ENCODE measurements at places on chromosomes 4 and X.
A peak's percentile ranks its signal among the peaks of the same experiment; 100 is the strongest.

DNA sequence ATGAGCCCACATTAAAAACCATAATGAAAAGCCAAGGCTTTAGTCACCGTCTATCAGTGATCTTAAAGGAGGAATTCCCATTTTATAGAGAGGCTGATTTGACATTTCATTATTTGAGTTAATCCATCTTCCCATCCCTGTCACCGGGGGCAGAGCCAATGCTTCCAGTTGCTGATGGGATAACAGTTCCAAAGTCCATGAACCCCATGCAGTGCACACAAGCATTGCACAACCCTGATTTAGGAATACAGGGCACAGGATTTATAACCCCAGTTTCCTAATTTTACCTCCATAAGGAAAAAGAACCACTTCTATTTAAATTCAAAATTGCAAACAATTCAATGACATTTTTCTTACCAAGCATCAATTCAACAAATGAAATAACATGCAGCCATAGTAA, 36.5 kb downstream of the MAOB start:
- no peak for DNase-seq

DNA sequence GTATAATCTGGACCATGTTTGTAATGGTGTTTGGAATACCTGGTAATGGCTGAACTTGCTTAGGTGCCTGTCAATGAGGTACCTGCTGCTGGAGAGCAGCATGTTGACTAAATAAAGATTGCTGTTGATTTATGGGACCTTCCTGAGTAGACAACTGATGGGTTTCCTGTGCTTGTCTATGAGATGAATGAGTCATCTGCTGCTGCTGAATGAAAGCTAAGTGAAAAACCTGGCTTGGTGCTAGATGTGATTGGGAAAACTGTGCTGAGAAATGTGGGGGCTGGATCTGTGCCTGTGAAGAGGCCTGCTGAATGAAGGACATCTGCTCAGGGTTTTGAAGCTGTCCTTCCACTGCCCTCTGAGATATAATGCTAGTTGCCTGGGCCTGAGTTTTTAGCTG, 69.6 kb downstream of the WNK3 start:
- DNase-seq: no peak

- DNase-seq: peak; percentile 81
These were observed 110.1 kb upstream of the MED14 start for GRCh38 chrX:40845331-40845911.

GRCh38 chr4:145501051-145501660, 19.5 kb downstream of the SMAD1 start:
- DNase-seq: no peak

DNA sequence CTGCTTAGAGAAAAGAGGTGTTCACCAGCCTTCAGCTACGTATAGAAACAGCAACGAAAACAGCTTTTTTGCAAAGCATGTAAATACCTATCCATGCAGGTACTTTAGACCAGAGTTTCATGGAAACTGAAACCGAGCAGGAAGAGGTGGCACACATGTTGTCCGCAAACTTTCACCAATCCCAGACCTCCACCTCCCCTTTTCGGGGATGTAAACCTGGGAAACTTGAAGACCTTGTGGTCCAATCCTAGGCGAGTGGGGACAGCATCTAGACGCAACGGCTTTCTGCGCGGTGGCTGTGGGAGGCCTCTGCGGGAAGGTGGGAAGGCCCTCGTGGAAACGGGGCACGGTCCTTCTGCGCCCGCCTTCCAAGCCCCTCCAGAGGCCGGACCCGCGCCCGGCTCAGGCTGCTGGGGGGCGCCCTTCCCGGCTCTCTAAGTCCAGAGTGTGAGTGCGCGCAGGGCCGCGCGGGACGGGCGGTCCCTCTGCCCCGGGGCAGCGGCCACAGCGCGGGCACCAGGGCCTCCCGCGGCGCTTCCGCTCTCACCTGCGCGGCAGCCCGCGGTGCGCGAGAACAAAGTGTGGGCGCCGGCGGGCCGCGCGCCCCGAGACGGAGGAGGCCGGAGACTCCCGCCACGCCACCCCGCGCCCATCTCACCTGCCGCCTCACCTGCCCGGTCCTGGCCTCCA, 830 bp upstream of the SHROOM2 start:
- DNase-seq: no peak

GRCh38 chr4:71147261-71147660, 153.8 kb downstream of the DCK start:
- peak; percentile 0 for DNase-seq

DNA sequence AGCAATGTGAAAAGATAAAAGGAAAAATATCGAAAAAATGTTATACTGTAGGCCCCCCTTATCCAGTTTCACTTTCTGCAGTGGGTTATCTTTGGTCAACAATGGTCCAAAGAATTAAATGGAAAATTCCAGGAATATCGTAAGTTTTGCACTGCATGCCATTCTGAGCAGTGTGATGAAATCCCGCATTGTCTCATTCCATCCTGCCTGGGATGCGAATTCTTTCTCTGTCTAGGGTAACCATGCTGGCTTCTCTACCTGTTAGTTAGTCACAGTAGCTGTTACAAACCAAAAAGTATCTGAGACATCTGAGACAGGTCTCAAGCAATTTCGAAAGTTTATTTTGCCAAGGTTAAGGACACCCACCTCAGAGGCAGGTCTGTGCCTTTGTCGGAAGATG, 170.3 kb downstream of the COX18 start:
- DNase-seq: no peak

DNA sequence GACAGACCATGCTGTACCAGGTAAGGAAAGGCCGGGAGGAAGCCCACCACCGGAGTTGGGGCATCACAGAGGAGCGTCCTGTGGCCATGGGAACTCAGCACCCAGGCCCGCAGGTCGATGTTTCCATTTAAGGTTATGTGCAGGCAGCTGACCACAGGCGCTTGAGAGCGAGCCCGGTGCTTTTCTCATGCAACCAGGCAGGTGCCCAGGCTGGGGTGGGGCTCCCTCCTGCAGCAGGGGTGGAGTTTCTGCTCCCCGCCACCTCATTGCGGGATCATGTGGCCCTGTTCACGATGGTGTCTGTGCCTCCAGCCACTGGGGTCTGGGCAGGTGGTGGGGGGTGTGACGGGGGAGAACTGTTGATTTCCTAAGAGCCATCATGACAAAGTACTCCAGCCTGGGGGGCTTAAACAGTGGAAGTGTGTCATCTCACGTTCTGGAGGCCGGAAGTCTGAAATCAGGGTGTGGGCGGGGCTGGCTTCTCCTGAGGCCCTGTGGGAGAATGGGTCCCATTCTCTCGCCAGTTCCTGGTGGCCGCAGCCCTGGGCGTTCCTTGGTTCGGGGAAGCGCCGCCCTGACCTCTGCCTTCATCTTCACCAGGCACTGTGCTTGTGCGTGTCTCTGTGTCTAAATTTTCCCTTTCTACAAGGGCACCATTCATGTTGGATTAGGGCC, 60.9 kb downstream of the CPZ start:
- DNase-seq: no peak

DNA sequence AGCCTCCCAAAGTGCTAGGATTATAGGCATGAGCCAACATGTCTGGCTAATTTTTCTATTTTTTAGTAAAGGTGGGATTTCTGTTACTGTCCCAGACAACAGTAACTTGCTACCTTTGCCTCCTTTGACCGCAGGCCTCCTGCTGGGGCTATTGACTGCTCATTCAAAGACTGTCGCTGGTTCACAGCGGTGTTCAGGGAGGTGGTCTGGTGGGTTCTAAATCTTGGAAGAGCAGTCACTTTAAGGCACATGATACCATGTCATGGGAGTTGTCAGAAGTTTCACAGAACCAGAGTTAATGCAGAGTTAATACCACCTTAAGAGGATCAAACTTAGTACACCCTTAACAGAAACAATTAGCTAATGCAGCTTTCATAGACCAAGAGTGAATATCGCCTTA, 3.8 kb downstream of the ASMT start:
- DNase-seq: no peak

DNA sequence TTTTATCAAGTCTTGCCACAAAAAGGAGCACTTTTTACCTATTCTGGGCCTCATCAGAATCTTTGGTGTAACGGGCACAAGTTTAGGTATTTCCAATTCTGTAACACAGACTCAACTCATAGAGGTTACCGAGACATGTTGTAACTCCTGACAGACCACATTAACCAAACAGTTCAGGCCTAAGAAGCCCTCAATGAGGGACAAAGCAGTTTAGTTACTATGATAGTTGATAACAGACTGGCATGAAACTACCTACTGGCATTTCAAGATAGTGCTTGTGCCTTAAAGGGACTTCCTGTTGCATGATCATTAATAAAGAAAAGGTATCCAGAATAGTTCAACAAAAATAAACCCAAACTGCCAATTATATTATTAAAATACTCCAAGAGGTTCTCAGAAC, 64.1 kb downstream of the HUWE1 start:
- no peak for DNase-seq

DNA sequence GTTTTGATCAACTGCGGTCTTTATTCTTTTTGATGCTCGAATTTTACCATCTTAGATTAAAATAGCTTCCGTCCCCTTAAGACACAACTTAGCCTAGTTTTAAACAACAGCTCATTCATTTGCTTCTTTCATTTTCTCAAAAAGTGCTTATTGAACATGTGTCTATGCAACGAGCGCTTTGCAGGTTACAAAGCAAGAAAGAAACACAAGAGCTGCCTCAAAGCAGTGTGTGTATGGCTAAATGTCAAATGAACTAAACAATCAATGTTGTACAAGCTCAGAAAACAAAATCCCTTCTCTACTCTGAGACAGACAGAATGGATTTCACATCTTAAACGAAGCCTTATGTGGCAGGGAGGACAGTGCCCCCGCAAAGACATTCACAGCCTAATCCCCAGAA, 61.0 kb downstream of the EVC2 start:
- no peak for DNase-seq

GRCh38 chr4:122500852-122501501, 44.5 kb upstream of the IL2 start:
- no peak for DNase-seq

DNA sequence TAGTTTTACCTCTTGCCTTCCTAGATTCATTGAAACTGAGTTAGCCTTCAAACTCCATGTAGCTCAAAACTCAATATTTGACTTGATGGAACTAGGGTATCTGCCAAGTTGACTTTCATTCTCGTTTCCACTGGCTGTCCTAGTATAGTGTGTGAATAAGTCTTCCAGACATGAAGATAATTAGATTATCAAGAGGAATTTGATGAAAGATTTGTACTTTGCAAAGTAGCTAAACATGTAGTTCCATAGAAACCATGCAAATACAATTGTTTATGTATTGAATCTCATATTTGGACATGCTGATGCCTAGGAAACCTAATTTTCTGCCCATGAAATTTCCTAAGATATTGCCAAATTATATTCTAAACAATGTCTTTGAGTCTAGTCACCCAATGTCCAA, 297.5 kb downstream of the ARHGAP24 start:
- peak; percentile 73 for DNase-seq

- DNase-seq: no peak
These were observed 21.2 kb upstream of the TENM3 start for GRCh38 chr4:182221987-182222386.

DNA sequence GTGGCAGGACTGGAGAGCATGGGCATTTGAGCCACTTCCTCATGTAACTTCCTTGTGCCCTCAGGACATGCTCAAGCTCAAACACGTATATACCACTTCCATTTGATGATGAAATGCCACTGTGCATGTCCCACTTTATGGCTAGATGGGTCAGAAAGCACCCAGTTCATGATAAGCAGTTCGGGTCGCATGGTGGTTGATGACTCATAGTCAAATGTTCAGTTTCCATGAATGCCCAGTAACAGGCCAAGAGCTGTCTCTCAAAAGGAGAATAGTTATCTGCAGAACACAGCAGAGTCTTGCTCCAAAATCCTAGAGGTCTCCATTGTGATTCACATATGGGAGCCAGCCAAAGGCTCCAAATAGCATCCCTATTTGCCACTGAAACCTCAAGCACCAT, 48.9 kb upstream of the SPIN3 start:
- DNase-seq: no peak

GRCh38 chrX:134670134-134670924, 12.1 kb upstream of the PLAC1 start:
- peak; percentile 76 for DNase-seq

GRCh38 chr4:10115271-10115796, 1.3 kb downstream of the WDR1 start:
- peak; percentile 63 for DNase-seq

- DNase-seq: no peak
These were observed 453.0 kb downstream of the CENPC start for GRCh38 chr4:67092351-67092750.

DNA sequence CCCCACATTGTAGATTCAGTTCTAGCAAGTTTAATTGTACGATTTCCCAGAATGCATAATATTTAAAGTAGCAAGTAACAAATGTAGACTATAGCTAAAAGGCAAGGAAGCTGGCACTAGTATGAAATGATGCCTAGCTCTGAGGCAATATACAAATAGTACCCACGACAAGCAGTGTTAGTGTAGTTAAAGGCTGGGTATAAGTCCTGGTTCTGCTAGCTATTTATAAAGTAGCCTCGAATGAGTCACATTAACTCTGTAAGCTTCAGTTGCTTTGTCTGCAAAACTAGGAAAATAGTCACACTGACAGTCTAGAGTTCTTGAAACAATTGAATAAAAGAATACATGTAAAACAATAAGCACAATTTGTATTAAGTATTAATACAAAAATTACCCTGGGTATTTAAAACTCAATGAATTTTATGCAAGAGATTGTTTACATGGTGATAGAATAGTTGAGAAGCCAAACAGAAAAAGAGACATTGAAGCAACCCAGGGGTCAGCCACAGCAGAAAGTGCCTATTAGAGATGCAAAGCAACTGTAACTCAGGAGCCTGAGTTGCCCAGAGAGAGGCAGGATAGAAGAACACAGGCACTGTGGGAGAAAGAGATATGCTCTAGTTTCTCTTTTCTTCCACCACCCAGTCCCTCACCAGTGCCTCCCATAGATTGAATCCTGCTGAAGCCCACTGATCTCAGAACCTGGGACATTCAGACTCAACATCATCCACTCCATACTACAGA, 949.0 kb downstream of the C4orf33 start:
- no peak for DNase-seq

DNA sequence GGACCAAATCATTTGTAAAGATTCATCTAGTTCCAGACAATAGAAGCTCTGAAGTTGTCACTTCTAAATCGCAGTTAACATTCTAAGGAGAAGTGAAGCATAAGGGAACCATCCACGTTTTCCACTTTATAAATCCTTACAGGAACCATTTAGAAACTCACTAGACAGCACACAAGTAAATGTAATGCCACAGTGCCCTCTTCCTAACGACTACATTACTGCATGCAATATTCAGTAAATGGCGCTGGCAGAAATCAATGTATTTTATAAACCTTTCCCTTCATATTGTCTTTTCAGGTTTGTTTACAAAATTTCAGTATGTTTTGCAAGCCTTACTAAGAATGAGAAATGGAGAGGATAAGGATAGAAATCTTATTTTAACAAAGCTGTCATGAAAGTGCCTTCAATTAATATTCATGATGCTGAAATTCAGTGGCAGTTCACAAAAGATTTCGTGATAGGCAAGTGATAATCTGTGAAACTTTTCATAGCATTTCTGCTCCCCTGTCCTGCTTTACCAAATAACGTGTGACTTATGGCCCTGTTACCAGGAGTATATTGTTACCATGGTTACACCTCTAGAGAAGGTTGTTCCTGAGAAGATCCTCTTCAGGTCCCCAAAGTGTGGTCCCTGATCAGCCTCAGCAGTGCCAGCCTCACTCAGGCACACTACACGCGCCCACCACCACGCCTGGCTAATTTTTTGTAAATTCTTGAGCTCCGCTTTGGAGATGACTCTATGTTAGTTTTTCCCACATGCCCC, 54.2 kb downstream of the TMA16 start:
- peak; percentile 58 for DNase-seq

- DNase-seq: peak; percentile 15
These were observed 120.2 kb downstream of the BMPR1B start for GRCh38 chr4:94877973-94878372.

All from HFFc6 (cell line).